ENCODE measurements at places on chromosomes 16 and 17.
A peak's percentile ranks its signal among the peaks of the same experiment; 100 is the strongest.

DNA sequence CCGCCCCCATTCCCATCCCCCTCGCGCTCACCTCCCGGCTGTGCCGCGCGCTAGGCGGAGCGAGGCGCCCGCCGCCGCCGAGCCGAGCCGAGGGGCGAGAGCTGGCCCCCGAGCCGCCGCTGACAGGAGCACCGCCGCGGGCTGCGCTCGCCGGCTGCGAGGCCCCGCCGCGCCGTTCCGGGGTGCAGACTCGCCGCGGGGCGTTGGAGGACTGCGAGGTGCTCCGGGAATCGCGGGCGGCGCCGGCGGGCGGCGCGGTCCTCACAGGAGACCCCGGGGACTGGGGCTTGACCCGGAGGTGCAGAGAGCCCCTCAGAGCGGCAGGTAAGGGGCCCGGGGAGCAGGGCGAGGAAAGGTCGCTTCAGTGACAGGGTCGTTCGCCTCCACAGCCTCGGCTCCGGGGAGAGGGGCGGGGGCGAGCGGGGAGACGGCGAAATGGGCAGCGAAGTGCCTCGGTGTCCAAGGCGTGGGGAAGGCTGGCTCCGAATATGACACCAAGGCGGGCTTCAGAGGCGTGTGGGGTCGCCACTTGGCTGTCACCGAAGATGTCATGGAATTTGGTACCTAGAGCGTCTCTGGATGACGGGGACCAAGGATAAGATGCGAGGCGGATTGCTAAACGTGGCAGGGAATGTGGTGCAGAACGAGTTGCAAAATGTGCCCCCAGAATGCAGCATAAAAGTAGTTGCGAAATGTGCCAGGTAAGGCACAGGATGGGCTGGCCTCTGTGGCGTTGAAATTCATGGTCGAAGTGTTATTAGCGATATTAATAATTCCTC is 580 bp downstream of the TANC2 start:
- DNase-seq: peak; percentile 40

DNA sequence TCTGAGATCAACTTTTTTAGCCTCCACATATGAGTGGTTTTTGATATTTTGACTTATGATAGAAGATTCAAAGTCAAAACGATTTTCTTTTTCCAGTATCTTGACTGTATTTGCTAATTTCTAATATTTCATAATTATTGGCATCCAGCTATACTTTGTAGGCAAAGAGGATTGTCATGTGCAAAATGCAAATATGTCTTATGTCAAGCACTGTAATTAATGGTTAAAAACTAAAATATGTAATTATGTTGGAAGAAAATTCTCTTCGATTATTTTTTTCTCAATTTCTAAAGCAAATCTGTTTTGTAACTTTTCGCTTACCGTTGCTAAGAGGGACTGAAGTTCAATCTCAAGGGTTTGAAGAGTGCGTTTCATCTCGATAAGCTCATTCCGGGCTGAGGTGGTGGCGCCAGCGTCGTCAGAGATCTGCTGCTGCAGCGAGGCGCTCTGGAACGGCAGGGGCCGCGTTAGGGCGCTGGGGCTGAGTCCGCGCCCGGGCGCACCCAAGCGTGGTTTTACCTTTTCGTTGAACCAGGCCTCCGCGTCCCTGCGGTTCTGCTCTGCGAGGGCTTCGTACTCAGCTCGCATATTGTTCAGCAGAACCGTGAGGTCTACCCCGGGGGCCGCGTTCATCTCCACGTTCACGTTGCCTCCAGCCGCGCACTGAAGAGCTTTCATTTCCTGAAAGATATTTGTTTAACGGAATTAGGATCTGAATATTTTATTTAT is 3.0 kb downstream of the KRT27 start:
- DNase-seq: no peak

DNA sequence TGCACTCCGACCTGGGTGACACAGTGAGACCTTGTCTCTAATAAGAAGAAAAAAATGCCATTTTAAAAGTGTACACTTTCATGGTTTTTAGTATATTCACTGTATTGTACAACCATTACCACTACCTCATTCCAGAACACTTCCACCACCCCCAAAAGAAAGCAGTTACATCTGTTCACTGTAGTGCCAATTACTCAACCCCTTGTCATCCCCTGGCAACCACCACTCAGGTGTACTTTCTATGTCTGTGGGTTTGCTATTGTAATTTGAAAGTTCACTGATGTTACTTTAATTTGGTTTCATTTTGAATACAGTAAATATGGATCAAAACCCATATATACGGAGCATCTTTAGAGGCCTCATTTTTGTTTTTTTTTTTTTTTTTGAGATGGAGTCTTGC is 6.1 kb downstream of the ZG16 start:
- DNase-seq: no peak

GRCh38 chr16:1792836-1793577 is 498 bp downstream of the IGFALS start:
- DNase-seq: no peak

- DNase-seq: no peak
Observed at GRCh38 chr16:351804-352520, 561 bp downstream of the AXIN1 start.

- DNase-seq: no peak
Observed at GRCh38 chr17:70084476-70084875, 9.5 kb downstream of the KCNJ16 start.

- DNase-seq: no peak
Observed at GRCh38 chr17:42573095-42573494, 4.4 kb downstream of the PSMC3IP start.

DNA sequence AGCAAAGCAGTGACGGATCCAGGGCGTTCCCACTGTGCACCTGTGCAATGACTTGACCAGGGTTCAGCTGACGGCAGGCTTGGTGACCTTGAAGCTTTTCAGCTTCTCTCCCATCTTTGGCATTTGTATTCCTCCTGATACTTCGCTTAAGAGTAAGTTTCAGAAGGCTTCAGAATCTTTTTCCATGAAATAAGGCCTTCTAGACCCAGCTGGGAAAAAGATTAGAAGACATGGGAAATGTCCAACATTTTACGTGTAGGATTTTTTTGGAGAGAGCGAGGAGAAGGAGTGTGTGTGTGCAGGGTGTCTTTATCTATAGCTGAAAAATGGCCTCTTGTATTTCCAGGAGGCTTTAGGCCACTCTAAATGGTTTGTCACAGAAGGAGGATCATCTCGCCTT is 104.1 kb downstream of the BANP start:
- no peak for DNase-seq

- DNase-seq: no peak
Observed at GRCh38 chr17:65406552-65406951, 154.9 kb downstream of the AXIN2 start.

DNA sequence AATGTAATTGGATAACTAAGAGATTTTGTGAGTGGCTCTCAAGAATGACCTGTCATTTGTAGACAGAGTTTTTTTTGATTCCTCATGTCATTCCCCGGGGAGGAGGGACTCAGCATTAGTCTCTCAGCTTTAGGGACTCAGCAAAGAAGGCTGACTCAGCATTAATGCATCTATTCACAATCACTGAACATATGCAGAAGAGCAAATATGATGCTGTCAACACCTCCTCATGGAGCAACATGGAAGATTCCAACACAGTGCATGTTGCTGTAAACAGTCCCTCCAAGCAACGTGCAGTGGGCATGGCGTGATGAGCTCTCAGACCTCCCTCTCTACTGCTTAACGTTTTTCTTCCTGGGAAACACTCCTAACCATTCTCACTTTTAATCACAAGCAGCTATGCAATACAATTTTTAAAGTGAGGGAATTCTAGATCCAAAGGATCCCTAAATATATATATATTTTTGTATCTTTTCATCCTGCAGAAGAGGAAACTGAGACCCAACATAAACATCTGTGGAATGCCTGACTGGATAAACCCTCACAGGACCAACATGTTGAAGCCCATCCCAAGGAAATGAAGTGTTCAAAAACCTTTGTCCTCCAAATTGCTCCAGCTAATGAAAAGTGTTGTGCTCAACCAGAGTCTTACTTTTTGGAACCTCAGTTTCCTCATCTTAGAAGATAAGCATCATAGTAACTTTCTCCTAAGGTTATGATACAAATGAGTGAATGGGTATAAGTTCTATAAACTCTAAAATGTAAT is 38.9 kb downstream of the TMEM100 start:
- DNase-seq: no peak

GRCh38 chr17:37744961-37745800 is at the start of gene HNF1B:
Gene HNF1B, minus strand, starts transcription at chr17:37745059. Its CDS starts 175 bp downstream, at chr17:37744884.
- DNase-seq: peak; percentile 47

DNA sequence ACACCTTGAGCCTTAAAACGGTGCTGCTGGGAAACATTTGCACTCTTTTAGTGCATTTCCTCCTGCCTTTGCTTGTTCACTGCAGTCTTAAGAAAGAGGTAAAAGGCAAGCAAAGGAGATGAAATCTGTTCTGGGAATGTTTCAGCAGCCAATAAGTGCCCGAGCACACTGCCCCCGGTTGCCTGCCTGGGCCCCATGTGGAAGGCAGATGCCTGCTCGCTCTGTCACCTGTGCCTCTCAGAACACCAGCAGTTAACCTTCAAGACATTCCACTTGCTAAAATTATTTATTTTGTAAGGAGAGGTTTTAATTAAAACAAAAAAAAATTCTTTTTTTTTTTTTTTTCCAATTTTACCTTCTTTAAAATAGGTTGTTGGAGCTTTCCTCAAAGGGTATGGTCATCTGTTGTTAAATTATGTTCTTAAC is 4.4 kb downstream of the SOX9 start:
- no peak for DNase-seq

- no peak for DNase-seq
Observed at GRCh38 chr16:89386306-89387185, 103.8 kb downstream of the ANKRD11 start.

- no peak for DNase-seq
Observed at GRCh38 chr16:71456801-71457200, 5.2 kb downstream of the ZNF23 start.

DNA sequence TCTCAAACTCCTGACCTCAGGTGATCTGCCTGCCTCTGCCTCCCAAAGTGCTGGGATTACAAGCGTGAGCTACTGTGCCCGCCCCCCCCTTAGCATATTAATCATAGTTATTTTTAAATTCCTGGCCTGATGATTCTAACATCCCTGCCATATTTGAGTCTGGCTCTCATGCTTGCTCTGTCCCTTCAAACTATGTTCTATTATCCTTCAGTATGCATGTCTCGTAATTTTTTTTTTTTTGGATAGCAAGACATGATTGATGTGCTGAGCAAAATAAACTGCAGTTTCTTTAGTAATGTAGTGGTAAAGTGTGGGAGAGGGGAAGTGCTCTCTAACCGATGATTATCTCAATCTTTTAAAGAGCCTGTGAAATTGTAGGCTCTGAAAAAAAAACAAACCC is 34.3 kb upstream of the TMEM92 start:
- no peak for DNase-seq

DNA sequence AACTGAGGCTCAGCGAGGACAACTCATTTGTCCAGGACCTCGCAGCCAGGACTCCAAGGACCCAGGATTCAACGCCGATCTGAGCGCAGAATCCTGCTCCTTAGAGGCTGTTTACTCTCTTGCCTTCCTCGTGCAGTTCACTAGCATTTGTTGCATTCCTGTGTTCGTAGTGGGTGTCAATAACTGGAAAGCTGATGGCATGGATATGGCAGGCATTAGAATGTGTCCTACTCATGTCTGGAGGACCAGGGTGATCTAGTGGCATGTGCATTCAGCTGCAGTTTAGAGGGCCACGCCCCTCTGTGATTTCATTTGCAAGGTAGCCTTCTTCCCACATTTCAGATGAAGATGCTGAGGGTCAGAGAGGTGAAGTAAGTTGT is 510 bp downstream of the CRISPLD2 start:
- no peak for DNase-seq

- DNase-seq: no peak
Observed at GRCh38 chr17:69602972-69603371, 188.5 kb downstream of the MAP2K6 start.

DNA sequence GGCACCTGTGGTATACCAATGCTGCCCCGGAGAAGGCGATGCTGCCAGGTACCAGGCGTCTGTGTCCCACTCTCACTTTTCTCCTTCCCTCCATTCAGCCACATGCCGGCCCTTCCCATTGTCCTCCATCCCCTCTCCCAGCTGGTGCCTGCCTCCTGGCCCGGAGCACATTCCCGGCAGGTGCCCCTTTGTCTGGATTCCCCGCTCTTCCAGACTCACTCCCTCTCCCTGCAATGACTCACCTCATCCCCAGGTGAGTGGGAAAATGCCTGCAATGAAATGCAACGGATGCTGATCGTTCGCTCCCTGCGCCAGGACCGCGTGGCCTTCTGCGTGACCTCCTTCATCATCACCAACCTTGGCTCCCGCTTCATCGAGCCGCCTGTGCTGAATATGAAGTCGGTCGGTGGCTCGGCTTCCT is 10.4 kb upstream of the KDM6B start:
- DNase-seq: no peak

- DNase-seq: no peak
Observed at GRCh38 chr16:88368036-88368435, 14.7 kb upstream of the ZNF469 start.

GRCh38 chr17:58703137-58703915 is 10.9 kb downstream of the RAD51C start:
- no peak for DNase-seq

GRCh38 chr17:75342996-75343395 is 53.8 kb upstream of the SLC25A19 start:
- no peak for DNase-seq

DNA sequence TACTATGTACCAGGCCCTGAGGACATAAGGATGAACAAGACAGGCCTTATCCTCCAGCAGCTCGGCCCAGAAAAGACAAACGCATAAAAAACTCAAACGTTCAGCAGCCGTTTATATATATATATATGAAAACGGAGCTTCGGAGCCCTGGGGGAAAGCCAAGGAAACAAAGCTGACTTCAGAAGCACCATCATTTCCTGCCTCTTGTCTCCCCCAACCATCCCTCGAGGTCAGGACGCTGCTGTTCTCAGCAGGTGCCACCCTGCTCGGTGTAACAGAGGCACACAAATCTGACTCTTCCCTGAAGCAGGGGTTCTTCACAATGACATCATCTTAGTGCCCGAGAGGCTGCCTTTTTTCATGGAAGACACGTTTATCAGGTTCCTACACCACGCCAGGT is 146.9 kb downstream of the ZNF423 start:
- no peak for DNase-seq

Measured in activated CD4-positive, CD25-positive, alpha-beta regulatory T cell treated with anti-CD3 and anti-CD28 coated beads, Interleukin-2, amount 50 U/mL, for 72 hours (primary cell).